Activated effector memory CD4-positive, alpha-beta T cell treated with anti-CD3 and anti-CD28 coated beads, Interleukin-2, amount 50 U/mL, for 16 hours (primary cell): ENCODE measurements at places on chromosomes 5 and 9.

DNA sequence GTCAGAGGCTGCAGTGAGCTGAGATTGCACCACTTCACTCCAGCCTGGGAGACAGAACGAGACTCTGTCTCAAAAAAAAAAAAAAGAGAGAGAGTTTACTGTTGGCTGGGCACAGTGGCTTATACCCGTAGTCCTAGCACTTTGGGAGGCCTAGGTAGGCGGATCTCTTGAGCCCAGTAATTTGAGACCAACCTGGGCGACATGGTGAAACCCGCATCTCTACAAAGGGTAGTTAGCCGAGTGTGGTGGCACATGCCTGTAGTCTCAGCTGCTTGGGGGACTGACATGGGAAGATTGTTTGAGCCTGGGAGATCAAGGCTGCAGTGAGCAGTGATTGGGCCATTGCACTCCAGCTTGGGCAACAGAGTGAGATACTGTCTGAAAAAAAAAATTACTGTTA is 12.6 kb downstream of the HABP4 start:
- DNase-seq: no peak

- DNase-seq: no peak
These were observed 138.6 kb downstream of the ARL15 start for GRCh38 chr5:54171645-54172384.

DNA sequence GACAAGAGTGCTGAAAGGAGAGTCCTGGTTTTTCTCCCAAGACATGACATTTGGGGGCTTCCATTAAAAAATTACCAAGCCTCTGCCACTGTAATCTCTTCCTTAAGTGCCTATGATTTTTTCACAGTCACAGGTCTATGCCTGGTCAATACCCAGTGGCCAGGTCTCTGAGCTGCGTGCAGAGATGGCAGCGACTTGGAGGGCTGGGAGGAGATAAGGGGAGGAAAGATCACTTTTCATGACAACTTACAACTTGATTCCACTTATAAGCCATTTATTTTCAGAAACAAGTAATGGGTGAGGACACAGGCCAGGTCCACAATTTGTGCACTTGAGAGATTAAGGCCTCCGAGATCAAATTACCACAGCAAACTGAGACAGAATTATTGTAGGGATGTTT is 1.9 kb upstream of the PCDHAC2 start:
- DNase-seq: no peak

- DNase-seq: no peak
These were observed 40.4 kb upstream of the F2RL2 start for GRCh38 chr5:76663573-76663972.

GRCh38 chr9:32378993-32379729 is 5.3 kb upstream of the ACO1 start:
- peak; percentile 64 for DNase-seq

GRCh38 chr9:4397917-4398316 is 92.4 kb upstream of the SLC1A1 start:
- DNase-seq: no peak

DNA sequence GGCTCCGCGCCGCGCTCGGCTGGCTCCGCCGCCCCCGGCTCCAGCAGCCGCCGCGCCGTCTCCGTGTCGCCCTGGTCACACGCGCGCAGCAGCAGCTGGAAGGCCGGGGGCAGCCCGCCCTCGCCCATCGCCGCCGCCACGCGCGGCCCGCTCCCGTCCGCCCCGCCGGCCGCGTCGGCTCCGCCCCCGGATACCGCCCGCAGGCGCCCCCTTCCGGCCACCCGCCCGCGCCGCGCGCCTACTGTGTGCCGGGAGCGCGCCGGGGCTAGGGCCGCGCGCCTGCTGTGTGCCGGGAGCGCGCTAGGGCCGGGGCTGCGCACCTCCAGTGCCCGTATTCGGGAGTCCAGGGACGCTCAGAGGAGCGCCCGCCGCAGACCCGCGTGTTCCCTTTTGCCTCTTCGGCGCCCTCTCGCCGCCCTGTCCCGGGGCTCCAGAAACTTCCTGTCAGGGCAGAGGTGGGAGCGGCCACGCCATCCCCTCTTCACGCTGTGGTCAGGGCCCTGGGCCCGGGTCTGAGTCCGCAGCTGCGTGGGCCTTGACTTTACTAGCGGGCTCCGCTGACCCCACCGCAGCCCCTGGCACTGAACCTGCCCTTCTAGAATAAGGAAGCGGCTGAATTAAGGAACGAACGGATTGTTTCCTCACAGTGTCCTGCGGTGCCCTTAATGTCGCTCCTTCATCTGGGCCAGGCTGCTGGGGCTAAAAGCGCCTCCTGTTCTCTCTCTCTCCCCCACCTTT is at the start of gene ANKS6:
TSS of gene ANKS6 (minus strand) at position 192 of the 738 bp plus-strand sequence. CDS start at position 128, 64 bp downstream.
- peak; percentile 93 for DNase-seq

- no peak for DNase-seq
These were observed 24.1 kb upstream of the FST start for GRCh38 chr5:53456366-53456765.

GRCh38 chr5:42228279-42228678 is 195.0 kb upstream of the GHR start:
- no peak for DNase-seq
